ENCODE measurements at places on chromosomes 1 and 21. TPM values are rescaled to one million over a fixed set of nuclear protein-coding genes. Genes with fewer than 3 reads are reported as not detected.

Gene DRAXIN
- 0.21 TPM for total RNA-seq

DNA sequence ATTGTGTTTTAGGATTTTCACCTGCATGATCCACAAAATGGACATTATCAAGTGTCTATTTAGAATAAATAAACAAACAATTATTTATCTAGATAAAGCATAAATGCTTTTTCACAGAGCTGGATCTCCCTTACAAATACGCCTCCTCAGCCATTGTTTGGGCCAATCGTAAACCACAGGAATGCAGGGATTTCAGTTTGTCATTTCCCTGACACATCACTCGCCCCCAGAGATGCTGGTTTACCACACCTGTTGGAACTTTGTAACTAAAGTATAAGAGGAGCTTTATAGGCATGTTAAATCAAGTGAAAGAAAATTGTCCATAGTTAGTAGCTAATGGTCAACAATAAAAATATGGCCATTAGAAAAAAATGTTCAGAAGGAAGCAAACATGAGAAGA lies 40.3 kb downstream of the GPR88 start:
- H3K4me1 ChIP-seq = no peaks in the 10 kb centered on the region
- no peak for DNase-seq
- H3K36me3 ChIP-seq = no peaks in the 10 kb centered on the region
- no peaks in the 10 kb centered on the region for H3K27me3 ChIP-seq
- no peak overlapping the region for H3K27ac ChIP-seq

- no peaks in the 10 kb centered on the region for H3K27me3 ChIP-seq
- H3K4me1 ChIP-seq = no peaks in the 10 kb centered on the region
- no peak overlapping the region for H3K27ac ChIP-seq
Measured at GRCh38 chr21:35933466-35933865, 126.9 kb downstream of the SETD4 start.

Gene MCOLN3
- 7.8 TPM for total RNA-seq

Gene TFF1
- not detected for total RNA-seq

Gene AGMAT
- total RNA-seq = 0.18 TPM

GRCh38 chr1:61604684-61605083 lies 120.3 kb downstream of the TM2D1 start:
- no peaks in the 10 kb centered on the region for H3K27me3 ChIP-seq
- DNase-seq = no peak
- H3K4me3 ChIP-seq = no peak overlapping the region
- no peaks in the 10 kb centered on the region for H3K36me3 ChIP-seq
- H3K27ac ChIP-seq = no peak overlapping the region

Gene GUCA2A
- not detected for total RNA-seq

Gene WNT9A
- 0.94 TPM for total RNA-seq

Gene ECE1
- 135 TPM for total RNA-seq

Gene TLR5
- total RNA-seq = 4.9 TPM

Gene UBL4B
- total RNA-seq = not detected

Gene SPATA17
- total RNA-seq = not detected

GRCh38 chr1:201258763-201259230 lies 24.5 kb upstream of the PKP1 start:
- no peak for DNase-seq
- H3K27me3 ChIP-seq = no peaks in the 10 kb centered on the region
- H3K36me3 ChIP-seq = no peaks in the 10 kb centered on the region
- H3K4me1 ChIP-seq = no peaks in the 10 kb centered on the region

DNA sequence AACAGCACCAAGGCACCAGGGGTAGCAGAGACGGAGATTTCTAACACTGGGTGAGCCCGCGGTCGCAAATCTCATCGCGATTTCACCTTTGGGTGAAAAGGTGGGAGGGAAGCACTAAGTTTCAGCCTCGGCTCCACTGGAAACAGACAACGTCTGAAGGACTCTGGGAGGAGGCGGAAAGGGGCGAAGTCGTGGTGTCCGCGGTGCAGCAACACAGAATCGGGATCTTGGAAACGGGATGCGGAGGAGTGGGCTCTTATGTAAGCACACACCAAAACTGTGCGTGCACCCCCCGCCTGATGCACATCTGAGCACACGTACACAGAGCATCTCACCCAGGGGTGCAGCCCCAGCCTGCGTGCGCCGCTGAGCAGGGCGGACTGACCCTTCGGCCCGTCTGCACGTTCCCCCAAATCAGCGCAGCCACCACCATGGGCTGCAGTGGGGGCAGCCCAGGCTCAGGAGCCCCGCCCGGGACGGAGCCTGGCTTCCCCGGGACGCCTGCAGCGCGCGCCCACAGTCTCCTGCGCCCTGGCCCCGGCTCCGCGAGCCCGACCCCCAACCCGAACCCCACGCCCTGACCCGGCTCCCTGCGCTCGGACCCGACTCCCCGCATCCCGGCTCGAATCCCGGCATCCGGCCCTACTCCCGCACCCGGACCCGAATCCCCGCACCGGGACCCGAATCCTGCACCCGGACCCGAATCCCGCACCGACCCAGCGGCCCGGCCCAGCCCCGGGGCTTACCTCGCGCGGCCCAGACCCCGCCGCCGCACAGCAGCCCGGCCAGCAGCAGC lies 670 bp downstream of the CLSTN1 start:
- H3K4me1 ChIP-seq = no peaks in the 10 kb centered on the region
- H3K27ac ChIP-seq = peak overlapping the region; percentile 69
- H3K36me3 ChIP-seq = no peaks in the 10 kb centered on the region
- DNase-seq = peak; percentile 56

- no peak overlapping the region for H3K27ac ChIP-seq
- DNase-seq = peak; percentile 65
- H3K4me1 ChIP-seq = no peaks in the 10 kb centered on the region
- H3K27me3 ChIP-seq = no peaks in the 10 kb centered on the region
- no peak overlapping the region for H3K4me3 ChIP-seq
Measured at GRCh38 chr1:98051065-98051675, 130.3 kb upstream of the DPYD start.

- no peaks in the 10 kb centered on the region for H3K36me3 ChIP-seq
- H3K4me1 ChIP-seq = no peaks in the 10 kb centered on the region
- DNase-seq = no peak
- no peak overlapping the region for H3K27ac ChIP-seq
Measured at GRCh38 chr1:169064103-169064502, 42.4 kb upstream of the ATP1B1 start.

DNA sequence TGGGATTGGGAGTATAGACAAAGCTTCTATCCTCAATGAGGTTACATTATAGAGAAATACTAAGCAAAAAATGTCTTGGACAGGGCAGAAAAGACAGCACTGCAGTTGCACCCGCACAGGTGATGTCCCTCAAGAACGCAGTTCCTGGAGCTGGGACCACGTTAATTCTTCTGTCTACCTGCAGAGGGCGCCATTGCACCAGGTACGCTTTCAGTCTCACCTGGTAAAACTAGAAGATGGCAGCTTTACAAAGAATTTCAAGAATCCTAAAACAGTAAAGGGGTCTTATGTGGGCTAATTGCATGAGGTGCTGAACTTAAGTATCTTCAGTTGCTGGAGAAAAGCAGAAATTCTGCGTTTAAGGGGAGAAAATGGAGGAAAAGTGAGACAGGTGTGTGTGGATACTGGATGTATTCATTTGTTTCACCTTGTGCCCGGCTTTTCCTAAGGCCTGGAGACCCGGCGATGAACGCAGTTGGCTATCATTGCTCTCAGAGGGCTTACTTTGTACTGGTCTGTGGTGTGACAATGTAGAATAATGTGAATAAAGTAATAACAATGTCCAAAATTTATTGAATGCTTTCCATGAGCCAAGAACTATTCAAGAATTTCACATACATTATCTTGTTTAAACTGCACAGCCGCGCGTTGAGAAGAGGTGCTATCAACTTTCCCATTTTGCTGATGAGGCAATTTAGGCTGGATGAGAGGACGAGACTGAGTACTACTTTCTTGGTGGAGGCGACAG lies 276.3 kb upstream of the GREM2 start:
- H3K36me3 ChIP-seq = no peaks in the 10 kb centered on the region
- DNase-seq = no peak
- no peaks in the 10 kb centered on the region for H3K4me1 ChIP-seq

DNA sequence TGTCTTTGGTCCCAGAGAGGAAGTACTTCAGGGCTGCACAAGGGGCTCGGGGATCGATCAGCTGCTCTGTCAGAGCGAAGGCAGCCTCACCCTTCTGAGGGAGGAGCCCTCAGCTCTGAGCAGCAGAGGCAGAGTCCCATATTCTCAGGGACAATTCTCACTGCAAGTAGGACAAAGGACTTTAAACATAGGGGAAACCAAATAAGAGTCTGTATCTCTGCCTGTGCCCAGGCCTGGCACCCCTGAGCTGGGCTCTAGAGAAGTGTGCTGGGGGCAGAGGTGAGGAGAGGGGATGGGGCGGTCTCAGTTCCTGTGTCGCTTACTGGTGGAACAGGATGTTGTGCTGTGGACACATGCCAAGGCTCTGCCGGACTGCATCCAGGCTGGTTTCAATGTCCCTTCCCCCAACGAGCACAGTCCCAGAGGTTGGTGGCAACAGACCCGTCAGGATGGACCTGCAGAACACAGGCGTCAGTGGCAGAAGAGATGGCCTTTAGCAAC lies 76.6 kb downstream of the ABCA4 start:
- no peak for DNase-seq
- H3K36me3 ChIP-seq = no peaks in the 10 kb centered on the region
- peaks cover 6% of the 10 kb centered on the region for H3K4me1 ChIP-seq

DNA sequence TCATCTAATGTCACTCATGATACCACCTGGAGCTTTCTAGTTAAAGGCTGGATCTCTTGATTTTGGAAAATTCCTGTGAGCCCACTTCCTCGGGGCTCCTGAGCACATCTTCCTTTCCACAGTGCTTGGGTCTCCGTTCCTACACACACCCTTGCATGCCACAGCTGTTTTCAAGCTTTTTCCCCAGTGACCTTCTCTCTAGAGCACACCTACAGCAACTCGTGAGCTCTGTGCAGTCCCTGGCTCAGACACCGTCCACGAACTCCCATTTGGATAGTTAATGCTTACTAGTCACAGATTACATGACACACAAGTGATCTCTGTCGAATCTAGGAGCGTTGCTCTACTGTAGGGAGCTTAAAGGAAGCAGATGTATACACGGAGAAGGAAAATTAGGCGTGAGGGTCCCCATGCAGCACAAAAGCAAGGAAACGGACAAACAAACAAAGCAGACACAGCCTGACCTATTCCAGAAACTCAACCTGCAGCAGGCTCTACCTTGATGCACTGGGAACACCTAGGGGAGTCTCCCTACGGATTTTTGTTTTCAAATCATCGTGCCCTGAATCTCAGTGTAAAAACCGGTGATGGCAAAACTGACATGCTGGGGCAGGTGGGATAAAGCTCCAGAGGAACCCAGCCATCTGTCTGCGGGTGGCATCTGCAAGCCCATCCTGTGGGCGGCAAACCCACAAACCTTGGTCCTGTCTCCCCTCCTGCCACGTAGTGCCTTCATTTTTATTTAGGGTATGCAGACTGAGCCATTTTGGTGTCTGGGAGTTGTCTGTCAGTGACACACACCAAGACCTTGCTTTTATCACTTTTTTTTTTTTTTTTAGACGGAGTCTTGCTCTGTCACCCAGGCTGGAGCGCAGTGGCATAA lies 177.8 kb downstream of the RUNX1 start:
- DNase-seq = no peak
- H3K4me1 ChIP-seq = no peaks in the 10 kb centered on the region
- H3K27me3 ChIP-seq = no peaks in the 10 kb centered on the region
- H3K27ac ChIP-seq = no peak overlapping the region
- no peak overlapping the region for H3K4me3 ChIP-seq

Gene AMY1B
- total RNA-seq = not detected

DNA sequence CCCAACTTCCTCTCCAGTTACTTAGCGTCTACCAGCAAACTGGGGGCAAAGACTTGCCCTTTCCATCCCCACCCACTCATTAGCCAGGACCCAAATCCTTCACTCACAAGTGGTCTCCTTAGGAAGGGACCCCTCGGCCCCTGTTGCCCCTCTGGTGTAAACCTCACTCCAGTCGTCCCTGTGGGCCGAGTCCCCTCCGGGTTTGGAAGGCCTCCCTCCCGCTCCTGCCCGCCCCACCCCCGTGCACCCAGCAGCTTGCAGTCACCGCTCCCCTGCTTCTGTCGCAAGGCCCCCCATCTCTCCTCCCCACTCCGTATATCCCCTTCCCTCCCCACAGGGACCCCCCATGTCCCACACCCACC lies 1.2 kb downstream of the EFHD2 start:
- H3K4me1 ChIP-seq = peaks cover 3% of the 10 kb centered on the region
- H3K27me3 ChIP-seq = no peaks in the 10 kb centered on the region
- H3K27ac ChIP-seq = no peak overlapping the region

Gene LYPLAL1
- 47.0 TPM for total RNA-seq

DNA sequence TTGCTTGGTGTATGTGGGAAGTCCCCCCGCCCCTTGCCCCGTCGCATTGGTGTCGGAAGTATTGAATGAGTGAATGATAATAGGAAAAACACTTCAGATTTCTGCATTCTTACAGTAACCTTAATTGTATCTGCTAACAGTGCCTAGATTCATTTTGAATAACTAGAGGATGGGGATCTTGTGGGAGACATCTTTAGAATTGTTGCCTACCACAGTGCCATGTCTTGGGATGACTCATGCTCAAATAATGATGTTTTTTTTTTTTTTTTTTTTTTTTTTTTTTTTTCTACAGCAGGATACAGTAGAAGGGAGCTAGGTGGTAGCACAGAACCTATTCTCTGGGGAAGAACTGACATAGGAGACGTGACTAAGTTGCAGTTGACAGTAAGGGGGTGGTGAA lies 237.9 kb downstream of the USP25 start:
- H3K27me3 ChIP-seq = no peaks in the 10 kb centered on the region
- H3K27ac ChIP-seq = no peak overlapping the region
- no peak overlapping the region for H3K4me3 ChIP-seq
- peaks cover 1% of the 10 kb centered on the region for H3K4me1 ChIP-seq
- no peaks in the 10 kb centered on the region for H3K36me3 ChIP-seq
- no peak for DNase-seq

DNA sequence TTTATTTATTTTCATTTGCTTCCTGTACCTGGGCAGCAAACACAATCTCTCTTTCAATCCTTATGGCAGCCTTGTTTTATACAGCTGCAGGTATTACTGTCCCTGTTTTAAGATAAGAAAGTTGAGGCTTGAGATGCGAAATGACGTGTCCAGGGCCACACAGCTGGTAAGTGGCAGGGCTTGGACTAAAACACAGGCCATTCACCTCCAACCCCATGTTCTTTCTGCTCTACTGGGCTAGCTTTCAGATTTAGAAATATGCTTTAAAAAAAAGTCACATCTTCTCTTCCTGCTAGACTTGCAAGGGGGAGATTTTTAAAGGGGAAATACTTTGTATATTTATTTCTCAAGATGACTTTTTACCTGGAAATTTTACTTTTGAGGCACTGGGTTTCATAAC lies 62.8 kb downstream of the CNST start:
- H3K36me3 ChIP-seq = no peaks in the 10 kb centered on the region
- no peaks in the 10 kb centered on the region for H3K4me1 ChIP-seq
- no peak overlapping the region for H3K27ac ChIP-seq
- no peak overlapping the region for H3K4me3 ChIP-seq
- no peaks in the 10 kb centered on the region for H3K27me3 ChIP-seq

DNA sequence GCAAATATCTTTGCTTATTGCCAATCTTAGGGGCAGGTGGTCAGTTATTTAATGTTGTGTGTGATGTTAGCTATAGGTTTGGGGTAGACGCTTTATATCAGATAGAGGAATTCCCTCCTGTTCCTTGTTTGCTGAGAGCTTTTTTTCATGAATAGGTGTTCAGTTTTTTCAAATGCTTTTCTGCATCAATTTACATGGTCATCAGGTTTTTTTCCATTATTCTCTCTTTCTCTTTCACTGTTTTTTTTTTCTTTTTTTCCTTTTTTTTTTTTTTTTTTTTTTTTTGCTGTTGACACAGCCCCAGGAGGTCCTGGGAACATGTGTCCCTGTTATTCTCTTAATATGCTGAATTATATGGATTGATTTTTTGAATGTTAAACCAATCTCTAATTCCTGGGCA lies 3.0 kb upstream of the SLC25A33 start:
- no peaks in the 10 kb centered on the region for H3K36me3 ChIP-seq
- DNase-seq = no peak
- no peak overlapping the region for H3K27ac ChIP-seq
- H3K4me3 ChIP-seq = no peak overlapping the region

All from aorta (tissue), 5 donors.